ENCODE measurements at places on chromosomes 16 and 17.
A peak's percentile ranks its signal among the peaks of the same experiment; 100 is the strongest.

- DNase-seq = no peak
These were observed 527 bp downstream of the EIF5A start for GRCh38 chr17:7307686-7308624.

DNA sequence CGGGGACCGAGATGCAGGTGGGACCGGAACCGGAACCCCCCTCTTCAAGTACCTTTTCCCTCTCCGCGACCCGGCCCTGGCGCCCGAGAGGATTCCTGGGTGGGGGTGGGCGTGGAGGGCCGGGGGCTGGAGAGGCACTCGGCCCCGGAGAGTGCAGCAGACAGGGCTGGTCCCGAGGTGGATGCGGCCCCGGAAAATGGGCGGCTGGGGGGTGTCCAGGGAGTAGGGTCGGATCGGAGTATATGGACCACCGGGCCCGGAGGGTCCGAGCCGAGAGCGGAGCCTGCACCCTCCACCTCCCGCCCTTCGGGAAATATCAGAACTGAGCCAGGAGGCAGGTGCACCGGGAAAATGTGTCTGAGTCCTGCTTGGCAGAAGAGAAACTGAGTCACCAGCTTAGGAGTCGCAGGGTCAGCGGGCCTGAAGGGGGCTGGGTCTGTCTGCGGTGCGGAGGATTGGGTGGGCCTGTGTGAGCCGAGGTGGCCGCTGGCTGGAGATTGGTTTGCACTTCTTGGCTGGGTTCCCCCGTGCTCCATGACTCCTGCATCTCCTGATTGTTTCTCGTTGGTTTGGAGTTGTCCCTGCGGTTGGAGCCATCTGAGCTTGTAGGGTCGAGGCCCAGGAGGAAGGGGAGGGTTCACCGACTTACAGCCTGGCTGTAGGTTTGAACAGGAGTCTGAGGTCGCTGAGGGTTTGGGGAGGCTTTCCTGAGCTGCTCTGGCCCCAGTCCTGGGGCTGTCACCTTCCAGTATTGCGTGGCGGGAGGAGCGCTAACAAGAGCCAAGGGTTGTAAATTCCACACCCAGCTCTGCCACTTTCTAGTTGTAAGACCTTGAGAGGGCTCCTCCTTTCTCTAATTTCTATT is 518 bp downstream of the SH2B1 start:
- DNase-seq = no peak

DNA sequence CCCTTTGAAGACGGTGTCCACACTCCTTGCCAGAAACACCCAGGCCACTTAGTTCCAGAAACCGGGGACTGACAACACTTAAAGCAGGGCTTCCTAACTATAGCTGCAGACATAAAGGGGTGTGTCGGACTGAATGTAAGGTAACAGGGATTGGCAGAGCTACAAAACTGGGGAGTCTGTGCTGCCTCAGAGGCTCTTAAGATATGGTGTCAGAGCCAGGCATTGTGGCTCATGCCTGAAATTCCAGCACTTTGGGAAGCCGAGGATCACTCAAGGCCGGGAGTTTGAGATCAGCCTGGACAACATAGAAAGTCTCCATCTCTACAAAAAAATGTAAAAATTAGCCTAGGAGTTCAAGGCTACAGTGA is 14.2 kb upstream of the NLRC3 start:
- DNase-seq = no peak

- DNase-seq = no peak
These were observed 5.1 kb downstream of the CDIP1 start for GRCh38 chr16:4533490-4533889.

DNA sequence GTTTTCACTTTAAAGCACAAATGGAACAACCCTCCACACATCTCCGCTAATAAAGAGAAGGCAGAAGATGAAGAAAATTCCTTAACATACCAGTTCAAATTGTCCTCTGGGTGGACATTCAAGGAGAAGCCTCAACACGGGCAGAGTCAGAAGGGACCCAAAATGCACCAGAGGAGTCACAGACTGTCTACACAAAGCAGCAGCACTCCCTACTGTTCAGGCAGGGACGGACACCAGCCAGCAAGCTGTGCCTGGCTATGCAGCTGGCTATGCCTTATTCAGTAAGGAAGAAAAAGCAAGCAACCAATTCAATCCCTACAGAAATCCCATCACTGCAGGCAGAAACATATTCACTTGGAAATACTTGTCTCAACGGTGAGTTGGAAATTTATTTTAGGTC is 8.1 kb downstream of the DNAJC7 start:
- no peak for DNase-seq

- no peak for DNase-seq
These were observed 39.4 kb upstream of the MRC2 start for GRCh38 chr17:62588109-62588508.

DNA sequence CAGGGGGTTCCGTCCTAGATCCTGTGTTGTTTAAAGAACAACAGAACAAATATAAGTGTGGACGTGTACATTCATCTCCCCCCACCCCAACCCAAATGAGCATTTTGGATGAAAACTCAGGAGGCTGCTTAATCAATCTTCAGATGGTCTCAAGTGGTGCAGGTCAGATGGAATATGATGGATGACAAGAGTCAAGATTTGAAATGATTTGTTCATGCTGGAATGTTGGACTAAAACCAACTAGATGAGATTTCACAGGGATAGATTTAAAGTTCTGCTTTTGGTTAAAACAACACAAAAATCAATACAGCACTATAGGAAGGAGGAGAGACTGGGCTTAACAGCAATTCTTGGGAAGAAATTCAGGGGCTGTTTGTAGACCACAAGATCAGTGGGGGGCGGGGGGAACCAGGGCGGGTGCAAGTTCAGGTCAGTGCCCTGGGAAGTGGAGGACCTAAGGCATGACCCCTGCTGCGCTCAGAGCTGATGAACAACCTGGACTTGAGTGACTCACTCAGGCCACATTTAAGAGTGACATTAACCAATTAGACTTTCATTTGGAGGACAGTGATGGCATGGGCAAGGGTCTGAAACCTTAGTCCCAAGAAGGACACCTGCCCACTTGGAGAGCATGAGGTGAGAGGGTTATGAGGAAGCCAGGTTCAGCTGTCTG is 15.1 kb downstream of the TTYH2 start:
- DNase-seq = no peak

GRCh38 chr17:6098050-6098822 is 28.1 kb downstream of the WSCD1 start:
- no peak for DNase-seq

DNA sequence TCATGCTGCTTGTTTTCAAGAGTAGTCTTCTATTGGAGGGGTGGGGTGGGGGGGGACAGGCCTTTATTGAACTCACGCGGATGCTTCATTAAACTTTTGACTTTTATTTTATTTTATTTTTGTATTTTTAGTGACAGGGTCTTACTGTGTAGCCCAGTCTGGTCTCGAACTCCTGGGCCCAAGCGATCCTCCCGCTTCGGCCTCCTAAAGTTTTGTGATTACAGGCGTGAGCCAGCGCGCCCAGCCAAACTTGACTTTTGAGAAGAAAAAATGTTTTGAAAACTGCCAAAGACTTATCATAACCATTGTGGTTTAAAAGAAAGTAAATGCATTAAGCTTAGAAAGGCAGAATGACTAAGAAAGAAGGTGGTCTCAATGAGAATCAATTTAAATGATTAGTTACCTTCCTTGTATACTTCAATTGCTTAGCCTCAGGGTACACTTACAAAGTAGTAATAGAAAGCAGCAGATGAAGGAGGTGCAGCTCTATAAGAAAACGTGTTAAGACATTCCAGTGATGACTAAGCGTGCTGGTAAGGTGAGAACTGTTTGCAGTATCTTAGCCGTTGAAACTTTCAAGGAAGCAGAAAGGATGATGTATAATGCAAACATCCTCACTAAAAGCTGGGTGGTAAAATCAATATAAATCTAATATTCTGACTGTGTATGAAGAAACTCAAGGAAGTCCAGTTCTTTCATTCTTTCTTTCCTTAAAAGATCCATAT is 1.2 kb downstream of the AP2B1 start:
- no peak for DNase-seq

DNA sequence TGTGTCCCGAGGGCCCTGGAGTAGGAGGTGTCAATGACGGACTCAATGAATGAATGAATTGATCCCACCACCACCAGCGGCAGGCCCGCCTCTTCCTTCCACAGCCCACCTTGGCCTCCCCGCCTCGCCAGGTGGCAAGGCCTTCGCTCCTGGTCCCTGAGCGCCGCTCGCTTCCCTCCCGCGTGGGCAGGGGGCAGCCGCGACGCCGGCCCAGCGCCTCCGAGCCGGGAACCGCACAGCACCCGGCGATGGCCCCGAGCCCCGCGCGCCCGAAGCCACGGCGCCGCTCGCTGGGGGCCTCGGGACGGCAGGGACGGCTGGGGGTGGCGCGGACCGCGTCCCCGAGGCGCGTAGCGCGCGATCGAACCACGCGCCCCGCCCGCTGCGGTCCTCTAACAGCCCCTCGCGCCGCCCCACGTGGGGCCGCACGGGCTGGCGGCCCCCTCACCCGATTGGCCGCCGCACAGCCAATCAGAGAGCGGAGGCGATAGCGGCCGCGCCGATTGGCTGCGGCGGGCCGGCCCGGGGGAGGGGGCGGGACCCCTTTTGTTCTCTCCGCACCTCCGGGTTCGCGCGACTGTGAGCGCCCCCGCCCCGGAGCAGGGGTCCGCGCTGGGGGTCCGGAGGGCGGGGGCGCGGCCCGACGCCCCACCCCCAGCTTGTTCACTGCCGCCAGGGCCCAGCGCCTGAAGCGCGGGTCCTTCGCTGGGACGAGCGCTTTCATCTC is 31.4 kb downstream of the ACTG1 start:
- DNase-seq = peak; percentile 16

DNA sequence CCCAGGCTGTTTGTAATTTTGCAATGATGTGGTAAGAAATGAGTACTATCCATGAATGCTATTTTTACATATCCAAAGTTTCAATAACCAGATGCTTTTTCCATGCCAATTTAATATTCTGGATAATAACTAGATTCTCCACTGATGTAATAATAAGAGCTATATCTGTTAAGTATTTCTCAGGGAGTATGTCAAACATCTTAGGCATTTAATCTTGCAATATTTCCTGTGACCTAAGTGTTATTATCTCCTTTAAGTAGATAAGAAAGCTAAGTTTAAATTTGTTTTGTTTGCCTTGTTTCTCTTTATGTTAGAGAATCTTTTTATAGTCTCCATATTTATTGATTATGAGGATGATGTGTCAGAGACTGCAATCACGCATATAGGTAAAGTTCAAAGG is 32.3 kb upstream of the HS3ST3A1 start:
- no peak for DNase-seq

- DNase-seq = peak; percentile 38
These were observed 2.7 kb upstream of the TMIGD1 start for GRCh38 chr17:30336369-30337171.

DNA sequence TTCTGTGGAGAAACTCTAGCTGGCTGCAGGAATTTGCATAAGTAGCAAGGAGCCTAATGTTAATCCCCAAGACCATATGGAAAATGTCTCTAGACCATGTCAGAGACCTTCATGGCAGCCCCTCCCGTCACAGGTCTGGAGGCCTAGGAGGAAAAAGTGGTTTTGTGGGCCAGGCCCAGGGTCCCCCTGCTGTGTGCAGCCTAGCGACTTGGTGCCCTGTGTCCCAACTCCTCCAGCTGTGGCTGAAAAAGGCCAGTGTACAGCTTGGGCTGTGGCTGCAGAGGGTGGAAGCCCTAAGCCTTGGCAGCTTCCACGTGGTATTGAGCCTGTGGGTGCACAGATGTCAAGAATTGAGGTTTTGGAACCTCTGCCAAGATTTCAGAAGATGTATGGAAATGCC is 306.9 kb upstream of the CA10 start:
- DNase-seq = no peak

- DNase-seq = peak; percentile 30
These were observed 718 bp downstream of the ATP2A3 start for GRCh38 chr17:3963237-3964201.

GRCh38 chr16:26453215-26453614 is 613.5 kb upstream of the C16orf82 start:
- DNase-seq = no peak

DNA sequence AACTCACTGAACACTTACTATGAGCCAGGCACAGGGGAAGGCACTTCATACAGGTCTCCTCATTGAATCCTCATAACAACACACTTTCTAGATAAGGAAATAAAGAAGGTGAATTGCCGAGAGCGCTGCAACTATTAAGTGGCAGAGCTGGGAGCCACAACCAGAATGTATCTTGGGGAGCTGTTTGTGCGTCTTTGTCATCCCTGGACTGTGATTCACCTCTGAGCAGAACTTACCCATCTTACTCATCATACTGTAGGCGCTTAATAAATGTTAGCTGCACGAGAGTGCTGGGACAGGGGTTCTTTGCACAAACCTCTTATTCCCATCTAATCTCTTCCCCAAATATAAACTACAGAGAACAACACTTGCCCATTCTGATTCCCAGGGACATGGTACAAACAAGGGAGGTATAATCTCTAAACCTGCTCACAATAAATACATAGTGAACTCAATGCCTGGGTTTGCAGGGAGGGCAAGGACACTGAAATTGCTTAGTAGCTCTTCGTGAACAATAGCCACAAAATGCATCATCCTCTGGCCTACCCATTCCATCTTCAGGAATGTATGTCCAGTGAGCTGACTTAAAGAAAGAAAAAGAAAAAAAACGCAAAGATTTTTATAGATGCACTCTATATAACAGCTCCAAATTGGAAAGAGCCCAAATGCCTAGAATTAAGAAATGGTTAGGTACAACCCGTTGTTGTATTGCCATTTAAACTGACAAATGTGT is 43.0 kb downstream of the MYO18A start:
- no peak for DNase-seq

GRCh38 chr17:62892870-62893338 is 73.1 kb upstream of the TANC2 start:
- DNase-seq = no peak

DNA sequence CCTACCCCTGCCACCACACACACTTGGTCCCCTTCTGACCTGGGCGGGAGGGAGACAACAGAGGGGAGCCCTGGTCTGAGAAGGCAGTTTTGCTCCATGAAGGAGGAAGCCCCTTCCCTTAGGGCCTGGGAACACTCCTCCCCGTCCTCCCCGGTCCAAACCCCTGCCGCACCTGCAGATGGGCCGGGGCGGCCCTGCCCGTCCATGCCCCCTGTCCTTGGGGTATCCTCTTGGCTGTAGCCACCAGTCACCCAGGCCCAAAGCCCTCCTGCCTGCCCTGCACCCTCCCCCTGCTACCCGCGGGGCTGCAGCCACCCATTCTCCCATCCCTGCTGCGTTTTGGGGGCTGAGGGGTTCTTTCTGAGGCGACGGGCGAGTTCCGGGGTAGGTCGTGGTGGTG is 33.9 kb downstream of the GSE1 start:
- no peak for DNase-seq

- no peak for DNase-seq
These were observed at the start of gene P2RX1 for GRCh38 chr17:3915995-3916696. Gene P2RX1 (minus strand): TSS chr17:3916465. CDS start chr17:3916225, 240 bp downstream.

Measured in stimulated activated CD8-positive, alpha-beta memory T cell treated with anti-CD3 and anti-CD28 coated beads, Interleukin-15, amount 100 ng/mL, for 1 hour (primary cell).